ENCODE measurements at places on chromosomes 16 and 17. TPM values are rescaled to one million over a fixed set of nuclear protein-coding genes. Genes with fewer than 3 reads are reported as not detected.

Gene ZPBP2
- not detected for total RNA-seq

Gene ALKBH5
- total RNA-seq, result 85.1 TPM

Gene MEIOB
- not detected for total RNA-seq

Gene TBC1D3B
- total RNA-seq, result 9.4 TPM

Gene TANC2
- 24.1 TPM for total RNA-seq

Gene RDM1
- not detected for total RNA-seq

Gene AHSP
- not detected for total RNA-seq

Gene SYNGR3
- 0.72 TPM for total RNA-seq

Gene PAM16
- total RNA-seq, result 29.9 TPM

Gene WNK4
- not detected for total RNA-seq

Gene LRRC46
- total RNA-seq, result not detected

Gene C17orf100
- total RNA-seq, result 0.81 TPM

Gene AGRP
- not detected for total RNA-seq

Gene CNGB1
- not detected for total RNA-seq

Gene ARHGAP27
- total RNA-seq, result 58.5 TPM

All from lower leg skin (tissue), 4 donors.